H4 (cell line): ENCODE measurements at places on chromosomes 11 and 22. TPM values are rescaled to one million over a fixed set of nuclear protein-coding genes. Genes with fewer than 3 reads are reported as not detected.

- DNase-seq: no peak
These were observed 196.0 kb downstream of the TENM4 start for GRCh38 chr11:79244798-79245197.

- DNase-seq: peak; percentile 60
These were observed 11.1 kb downstream of the POLR3H start for GRCh38 chr22:41532908-41533825.

DNA sequence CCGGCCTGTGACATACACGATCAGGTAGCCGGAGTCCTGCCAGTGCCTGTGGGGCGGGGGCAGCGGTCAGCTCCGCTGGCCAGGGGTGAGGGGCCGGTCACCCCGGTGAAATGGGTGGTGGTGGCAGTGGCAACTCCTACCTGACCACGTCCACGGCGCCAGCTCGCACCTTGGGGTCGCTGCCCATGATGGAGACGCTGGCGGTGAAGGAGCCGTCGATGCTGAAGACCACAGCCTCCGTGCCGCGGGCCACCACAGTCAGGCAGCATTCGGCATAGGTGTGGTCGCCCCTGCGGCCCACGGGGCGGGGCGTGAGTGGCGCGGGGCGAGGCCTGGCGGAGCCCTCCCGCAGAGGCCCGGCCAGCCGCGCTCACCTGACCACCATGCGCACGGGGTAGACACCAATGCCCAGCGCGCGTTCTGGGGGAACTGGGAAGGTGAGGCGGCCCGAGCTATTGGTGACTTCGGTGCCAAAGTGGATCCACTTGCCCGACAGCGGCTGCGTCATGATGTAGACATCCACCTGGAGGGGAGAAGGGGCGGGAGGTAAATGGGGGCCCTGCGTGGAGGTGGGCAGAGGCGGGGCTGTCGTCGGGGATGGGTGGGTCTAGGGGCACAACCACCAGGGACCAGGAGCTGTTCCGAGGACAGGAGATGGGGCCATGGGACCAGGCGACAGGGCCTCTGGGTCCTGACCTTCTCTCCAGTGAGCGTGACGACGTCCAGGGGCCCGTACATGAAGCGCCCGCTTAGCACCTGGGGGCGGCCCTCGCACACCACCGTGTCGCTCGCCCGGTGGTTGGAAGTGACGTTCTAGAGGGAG lies 10.9 kb downstream of the AIP start:
- no peak for DNase-seq

DNA sequence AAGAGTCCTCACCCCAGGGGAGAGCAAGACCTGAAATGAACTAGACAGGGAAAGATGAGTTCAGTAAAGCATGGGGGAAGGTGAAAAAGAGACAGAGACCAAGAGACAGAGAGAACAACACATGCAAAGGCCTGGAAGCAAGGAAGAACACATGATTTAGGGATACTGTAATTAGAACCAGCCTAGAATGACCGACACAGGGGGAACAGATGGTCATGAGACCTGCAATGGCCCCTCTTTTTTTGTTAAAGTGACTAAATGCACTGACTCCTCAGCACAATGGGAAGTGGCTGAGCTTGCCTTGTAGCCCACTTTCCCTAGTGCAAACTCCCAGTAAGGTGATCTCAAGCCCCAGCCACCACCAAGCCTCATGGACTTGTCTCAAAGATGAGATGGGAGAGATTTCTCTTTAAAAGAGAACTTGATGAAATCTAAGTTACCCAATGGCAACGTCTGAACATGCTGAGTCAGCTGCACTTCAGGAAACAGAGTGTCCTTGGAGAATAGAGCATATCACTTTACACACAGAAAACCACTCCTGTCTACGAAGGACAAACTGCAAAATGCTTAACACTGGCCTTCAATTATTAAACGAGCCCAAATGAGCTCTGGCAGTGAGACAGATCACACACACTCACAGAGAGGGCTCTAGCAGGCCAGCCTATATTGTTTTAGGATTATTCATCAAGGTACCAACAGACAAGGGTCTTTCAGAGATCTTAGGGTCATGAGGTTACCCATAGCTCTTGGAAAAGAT lies 91.0 kb downstream of the SERGEF start:
- DNase-seq: peak; percentile 31

GRCh38 chr11:134230339-134230738 lies 5.9 kb downstream of the VPS26B start:
- DNase-seq: no peak

- DNase-seq: no peak
These were observed 64.3 kb downstream of the C11orf65 start for GRCh38 chr11:108403052-108403451.

DNA sequence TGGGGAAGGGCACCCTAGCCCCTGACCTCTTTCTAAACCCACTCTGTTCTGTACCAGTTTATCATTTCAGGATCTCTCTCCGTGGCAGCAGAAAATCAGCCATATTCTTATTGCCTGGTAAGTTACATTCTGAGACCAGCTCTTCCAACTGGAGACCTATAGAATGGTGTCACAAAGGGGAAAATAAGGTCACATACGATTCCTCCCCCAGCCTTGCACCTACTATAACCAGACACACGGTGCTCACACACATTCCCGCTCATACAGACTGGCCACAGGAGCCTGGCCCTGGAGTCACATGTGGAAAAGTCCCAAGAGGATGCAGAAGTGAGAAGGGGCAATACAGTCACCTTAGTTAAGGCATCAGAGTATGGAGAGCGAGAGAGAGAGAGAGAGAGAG lies 7.5 kb downstream of the MS4A8 start:
- DNase-seq: no peak

The CSF2RB gene
- not detected in 2 replicates for total RNA-seq

The TST gene
- 31.7 and 38.2 TPM in 2 replicates for total RNA-seq

The KRTAP5-8 gene
- total RNA-seq: not detected in 2 replicates

The APOL5 gene
- not detected in 2 replicates for total RNA-seq

The SYT12 gene
- total RNA-seq: 0.08 TPM in 1 of 2 replicates, not detected in the other

The HOATZ gene
- total RNA-seq: not detected in 2 replicates
